ENCODE measurements at places on chromosomes 6 and 20.

DNA sequence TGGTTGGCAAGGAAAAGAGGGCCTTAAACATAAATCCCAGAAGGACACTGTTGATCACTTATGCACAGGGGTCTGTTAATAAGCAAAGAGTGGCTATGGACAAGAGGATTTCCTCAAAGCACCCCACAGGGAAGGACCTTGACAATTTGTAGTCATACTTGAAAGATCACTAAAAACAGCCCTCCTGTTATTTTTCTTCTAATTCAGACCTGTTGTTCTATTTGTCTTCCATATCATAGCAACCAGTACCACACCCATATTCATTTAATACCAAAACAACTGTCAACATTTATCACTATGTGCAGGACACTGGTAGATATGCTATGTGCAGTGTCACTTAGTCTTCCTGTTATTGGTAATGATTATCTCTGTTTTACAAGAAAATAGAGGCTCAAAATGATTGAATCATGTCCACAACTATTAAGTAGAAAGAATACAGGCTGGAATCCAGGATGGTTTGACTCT lies 3.2 kb upstream of the DYNLRB1 start:
- no peak for DNase-seq

- no peak for DNase-seq
Measured at GRCh38 chr6:12473494-12473893, 183.3 kb downstream of the EDN1 start.

GRCh38 chr6:163413345-163414116 lies 987 bp upstream of the QKI start:
- DNase-seq, result peak; percentile 85

DNA sequence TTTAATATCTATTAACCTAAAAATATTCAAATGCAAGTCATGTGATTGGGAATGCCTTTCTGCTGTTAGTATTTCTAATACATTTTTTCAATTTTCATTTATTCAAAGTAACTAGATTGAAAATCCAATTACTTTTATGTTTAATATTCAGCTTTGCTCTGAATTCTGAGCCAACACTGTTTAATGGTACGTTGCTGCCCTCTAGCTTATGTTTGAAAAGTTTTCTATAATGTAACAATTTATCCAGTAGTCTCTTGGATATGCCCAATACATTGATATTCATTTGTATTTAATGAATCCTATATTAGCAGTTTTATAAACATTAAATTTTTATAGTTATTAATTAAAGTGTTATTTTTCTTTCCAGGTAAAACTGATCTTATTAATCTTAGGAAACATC lies 47.4 kb downstream of the LGSN start:
- DNase-seq, result no peak

DNA sequence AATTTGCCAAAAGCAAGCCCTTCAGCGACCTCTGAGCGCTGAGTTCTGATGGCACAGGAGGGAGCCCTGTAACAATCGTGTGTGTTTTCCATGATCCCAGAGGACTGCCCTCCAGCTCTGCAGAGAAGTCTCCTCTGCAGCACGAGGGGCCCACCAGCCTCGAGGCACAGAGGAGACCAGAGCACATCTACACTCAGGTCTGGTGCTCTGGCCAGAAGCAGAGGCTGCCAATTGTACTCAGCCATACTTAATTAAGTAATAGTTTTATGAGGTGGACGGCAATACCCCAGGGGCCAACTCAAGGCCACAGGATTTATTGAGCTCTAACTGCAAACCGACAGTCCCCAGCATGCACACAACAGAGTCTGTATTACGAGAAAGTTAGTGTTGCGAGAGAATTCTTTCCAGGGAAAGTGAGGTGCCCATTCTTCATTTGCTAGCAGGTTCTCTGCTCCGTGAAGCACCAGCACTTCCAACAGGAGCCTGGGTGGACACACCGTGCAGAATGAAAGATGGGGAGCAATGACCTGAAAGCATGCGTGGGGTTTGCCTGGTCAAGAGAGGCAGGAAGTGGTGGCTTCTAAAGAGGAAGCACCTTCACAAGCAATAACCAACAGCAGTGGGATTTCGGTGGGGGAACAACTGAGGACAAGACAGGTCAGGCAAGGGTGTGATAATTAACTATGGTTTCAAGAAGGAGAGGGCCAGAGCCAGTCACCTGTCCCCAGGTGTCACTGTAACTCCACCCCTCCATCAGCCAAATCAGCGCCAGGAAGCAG lies 92.8 kb upstream of the FOXC1 start:
- DNase-seq, result no peak

- peak; percentile 12 for DNase-seq
Measured at GRCh38 chr20:856361-856775, 22.9 kb downstream of the FAM110A start.

DNA sequence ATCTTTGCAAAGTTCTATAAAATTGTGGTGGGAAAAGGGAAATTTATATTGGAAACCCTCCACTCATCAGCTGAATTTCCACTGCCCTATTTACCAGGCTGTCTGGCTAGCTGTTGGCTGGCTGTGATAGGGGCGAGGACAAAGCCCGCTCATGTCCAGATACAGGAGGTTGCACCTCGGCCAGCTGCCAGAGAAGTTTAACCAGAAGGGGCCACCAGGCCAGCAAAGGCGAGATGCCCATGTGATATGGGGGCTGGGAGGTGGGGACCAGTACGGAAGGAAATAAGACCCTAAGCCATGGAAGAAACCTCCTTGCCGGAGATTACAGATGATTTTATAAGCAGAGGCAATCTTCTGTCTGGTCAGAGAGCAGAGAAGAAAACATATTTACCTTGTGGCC lies 143.8 kb downstream of the FNDC1 start:
- DNase-seq, result no peak

DNA sequence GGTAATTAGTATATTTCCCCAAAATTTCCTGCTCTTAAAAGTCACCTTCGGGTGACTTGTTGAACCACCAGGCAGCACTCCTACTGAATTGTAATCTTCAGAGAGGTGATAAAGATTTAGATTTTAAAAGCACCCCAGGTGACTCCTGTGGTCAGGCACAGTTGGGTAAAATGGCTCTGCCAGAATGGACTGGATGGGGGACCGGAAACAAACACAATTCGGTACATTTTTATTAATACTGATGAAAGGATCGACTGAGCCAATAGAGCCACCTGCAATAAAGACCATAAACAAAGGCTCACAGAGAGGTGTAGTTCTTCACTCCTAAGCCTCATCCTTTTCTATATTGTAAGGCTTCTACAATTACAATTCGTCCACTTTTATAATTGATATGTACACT lies 19.6 kb upstream of the FAM83C start:
- no peak for DNase-seq

GRCh38 chr6:98787435-98787834 lies 46.9 kb upstream of the POU3F2 start:
- DNase-seq, result no peak

DNA sequence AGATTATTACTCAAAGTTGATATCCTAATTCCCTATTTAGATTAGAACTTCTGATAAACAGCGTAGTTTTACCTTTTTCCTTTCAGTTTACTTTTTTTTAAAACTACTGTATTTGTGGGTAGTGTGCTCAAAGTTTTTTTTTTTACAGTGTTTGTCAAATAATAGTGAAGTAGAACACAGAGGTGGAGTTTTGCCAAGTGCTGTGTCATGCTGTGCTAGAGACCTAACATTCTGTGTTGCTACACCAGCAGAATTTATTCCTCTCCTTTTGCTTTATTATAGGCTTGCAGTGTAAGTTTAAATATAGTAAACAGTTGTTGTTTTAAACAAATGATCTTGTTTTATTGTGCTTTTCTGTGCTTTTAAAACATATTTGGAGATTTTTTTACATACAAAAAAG lies 125.4 kb downstream of the HIVEP1 start:
- DNase-seq, result no peak

GRCh38 chr6:165804331-165805066 lies 141.5 kb upstream of the PDE10A start:
- no peak for DNase-seq

GRCh38 chr6:46918806-46919205 lies 2.9 kb downstream of the ADGRF5 start:
- DNase-seq, result no peak

DNA sequence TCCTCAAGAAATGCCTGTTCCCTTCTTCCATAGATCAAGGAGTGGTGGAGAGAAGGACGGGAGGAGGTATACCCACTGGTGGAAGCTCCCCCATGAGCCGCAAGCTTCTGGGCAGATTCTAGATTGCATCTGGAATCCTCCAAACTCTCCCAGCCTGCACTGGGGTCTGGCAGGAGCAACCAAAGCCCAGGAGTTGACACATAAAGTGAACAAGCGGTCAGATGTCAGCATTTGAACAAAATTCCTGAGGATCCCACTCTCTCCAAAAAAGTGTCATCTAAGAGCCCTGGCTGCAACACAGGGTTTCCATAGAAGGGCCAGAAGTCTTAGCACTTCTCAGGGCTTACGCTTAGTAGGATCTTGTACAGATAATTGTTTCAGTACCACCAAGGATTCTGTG lies 88.2 kb downstream of the KCNB1 start:
- DNase-seq, result no peak

Measured in effector CD4-positive, alpha-beta T cell (primary cell).